AG09319 (cell line): ENCODE measurements at places on chromosomes 2 and 18.

GRCh38 chr2:28624436-28624792 is 127.2 kb upstream of the PPP1CB start:
- no peak for DNase-seq

GRCh38 chr2:52874466-52875106 is 893.0 kb upstream of the CHAC2 start:
- no peak for DNase-seq

DNA sequence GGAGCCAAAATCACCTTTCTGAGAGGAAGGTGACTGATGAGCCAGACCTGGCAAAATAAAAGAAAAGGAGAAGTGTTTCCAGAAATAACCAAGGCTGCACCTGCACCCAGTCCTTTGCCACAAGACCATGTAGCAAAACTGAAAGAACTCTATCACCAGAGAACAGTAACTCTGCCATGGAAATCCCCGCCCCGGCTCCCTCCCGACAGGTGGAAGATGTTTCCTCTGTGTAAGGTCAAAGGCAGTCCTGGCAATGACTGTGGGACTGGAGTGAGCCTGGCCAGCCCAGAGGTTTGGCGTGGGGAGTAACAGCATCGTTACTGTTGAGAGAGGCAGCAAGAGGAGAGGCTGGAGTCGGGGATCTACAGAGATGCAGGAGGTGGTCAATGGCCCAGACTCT is 42.3 kb downstream of the SPRED2 start:
- no peak for DNase-seq

- no peak for DNase-seq
These were observed 132.1 kb downstream of the TCF4 start for GRCh38 chr18:55455938-55456337.

DNA sequence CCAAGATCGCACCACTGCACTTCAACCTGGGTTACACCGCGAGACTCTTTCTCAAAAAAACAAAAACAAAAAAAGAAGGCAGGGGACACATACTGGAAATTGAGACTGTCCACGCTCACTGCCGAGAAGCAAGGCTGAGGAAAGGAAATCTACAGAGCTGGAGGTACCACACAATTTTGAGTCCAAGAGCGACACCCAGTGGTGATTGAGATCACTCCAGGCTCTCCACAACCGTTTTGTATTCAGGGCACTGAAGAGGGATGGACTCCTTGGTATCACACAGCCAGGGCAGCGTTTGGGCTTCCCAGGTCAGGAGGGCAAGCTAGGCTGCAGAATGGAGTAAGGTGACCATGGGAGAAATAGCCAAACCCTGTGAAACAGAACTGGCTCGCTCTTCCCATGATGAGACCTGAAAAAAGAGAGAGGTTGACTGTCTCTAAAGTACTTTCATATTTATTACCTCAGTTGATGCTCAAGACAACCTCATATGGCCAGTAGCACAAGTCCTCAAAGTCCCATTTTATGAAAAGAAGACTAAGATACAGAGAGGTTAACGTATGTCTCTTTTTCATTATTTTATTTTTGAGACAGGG is 74.5 kb upstream of the YPEL5 start:
- DNase-seq: peak; percentile 40

- DNase-seq: no peak
These were observed 251.5 kb upstream of the SALL3 start for GRCh38 chr18:78727877-78728783.

GRCh38 chr2:70779911-70780545 is 10.4 kb downstream of the FIGLA start:
- DNase-seq: no peak

DNA sequence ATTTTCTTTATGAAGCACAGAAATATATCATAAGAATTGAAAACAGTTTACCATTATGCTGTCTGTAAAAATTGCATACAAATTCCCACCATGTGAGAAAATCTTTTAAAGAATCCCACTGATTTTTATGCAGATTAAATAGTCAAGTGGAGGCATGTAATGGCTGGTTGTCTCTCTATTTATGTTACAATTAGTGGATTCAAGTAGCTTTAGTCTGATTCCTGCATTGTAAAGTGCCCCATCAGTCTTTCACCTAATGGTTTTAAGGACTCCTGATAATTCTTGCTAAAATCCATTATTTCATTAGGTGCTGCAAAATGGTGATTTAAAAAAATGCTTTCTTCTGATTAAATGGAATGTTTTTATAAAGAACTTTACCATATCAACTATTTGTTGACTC is 148.4 kb upstream of the MYO3B start:
- DNase-seq: no peak

GRCh38 chr2:55175254-55176093 is 56.6 kb downstream of the CLHC1 start:
- DNase-seq: no peak

DNA sequence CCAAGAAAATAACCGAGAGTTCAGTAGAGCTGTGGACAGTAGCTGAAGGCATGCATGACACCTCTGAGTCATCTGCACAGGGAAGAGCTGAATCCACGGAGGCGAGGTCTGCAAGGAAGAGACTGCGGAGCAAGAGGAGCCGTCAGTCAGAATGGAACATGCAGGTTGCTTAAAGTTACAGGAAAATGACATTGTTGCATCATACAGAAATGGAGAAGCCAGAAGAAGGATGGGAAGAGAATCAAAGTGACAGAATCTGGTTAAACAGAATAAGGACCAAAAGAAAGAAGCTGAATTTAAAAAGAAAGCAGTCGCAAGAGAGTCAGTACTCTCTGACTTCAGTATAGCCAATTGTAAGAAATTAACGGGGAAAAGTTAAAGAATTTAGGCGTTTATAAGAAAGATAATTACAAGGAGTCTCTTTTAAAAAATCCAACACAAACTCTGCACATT is 533.8 kb downstream of the ADCYAP1 start:
- no peak for DNase-seq

GRCh38 chr2:26302846-26303245 is 43.1 kb upstream of the SELENOI start:
- no peak for DNase-seq

- DNase-seq: no peak
These were observed 4.5 kb downstream of the ITM2C start for GRCh38 chr2:230868947-230869913.

- no peak for DNase-seq
These were observed 228.3 kb downstream of the RNF152 start for GRCh38 chr18:61664419-61665084.

DNA sequence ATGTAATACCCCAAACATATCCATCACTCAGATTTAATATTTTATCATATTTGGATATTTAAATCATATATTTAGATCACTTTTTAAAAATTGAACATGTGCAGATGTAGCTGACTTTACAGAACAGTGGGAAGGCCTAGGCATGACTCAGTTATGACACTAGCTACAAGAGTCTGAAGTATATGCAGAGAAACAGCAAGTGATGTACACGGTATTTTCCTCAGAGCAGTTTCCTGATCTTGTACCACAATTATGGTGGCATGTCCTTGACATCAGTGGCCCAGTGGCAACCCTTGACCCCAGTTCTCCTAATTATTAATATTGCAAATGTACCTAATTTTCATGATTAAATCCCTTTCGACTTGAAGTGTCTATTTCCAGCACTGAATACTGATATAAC is 28.2 kb downstream of the CDKL4 start:
- no peak for DNase-seq

DNA sequence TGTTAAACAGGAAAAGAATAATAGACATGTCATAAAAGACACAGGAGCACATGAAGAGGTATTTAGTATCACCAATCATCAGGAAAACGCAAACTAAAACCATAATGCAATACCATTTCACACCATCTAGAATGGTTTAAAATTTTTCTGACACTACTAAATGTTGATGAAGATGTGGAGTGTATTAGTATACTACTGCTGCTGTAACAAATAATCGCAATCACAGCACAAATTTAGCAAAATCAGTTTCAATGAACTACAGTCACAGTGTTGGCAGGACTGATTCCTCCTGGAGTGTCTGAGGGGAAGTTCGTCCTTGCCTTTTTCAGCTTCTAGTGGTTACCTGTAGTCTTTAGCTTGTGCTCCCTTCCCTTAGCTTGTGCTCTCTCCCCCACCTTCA is 24.1 kb downstream of the SMAD2 start:
- DNase-seq: no peak

GRCh38 chr18:73220663-73221062 is 352.9 kb upstream of the NETO1 start:
- no peak for DNase-seq

GRCh38 chr2:176461098-176461808 is 192.0 kb downstream of the MTX2 start:
- no peak for DNase-seq

DNA sequence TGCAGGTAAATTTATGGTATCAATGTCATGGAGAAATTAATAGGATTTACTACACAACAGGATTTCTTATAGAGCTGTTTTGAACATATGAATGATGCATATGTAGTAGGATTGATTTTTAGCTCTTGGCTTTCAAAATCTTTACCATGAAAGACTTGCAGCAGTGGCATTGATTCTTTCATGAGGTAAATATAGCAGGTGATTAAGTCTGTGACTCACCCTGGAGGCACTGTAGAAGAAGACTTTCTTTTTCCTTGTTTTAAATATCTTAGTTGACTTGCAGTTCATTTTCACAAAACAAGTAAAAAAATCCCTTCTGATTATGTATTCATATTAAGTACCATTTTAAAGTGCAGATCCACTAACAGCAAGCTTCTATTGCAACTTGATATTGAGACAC is 463.0 kb downstream of the FBXO15 start:
- no peak for DNase-seq

DNA sequence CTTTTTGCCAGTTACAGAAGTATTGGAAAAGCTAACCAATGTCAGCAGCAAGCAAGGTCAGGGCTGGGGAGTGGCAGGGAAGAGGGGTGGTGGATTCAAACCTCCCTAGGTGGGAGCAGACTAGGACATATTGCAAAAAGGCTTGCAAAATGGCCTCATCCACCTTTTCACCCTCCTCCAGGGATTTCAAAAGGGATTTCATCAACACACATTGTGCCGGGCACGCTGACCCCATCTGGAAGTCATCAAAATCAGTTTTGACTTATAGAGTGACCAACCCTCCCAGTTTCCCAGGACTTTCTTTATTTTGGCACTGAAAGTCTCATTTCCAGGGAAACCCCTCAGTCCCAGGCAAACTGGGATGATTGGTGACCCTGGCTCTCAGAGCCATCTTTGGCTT is 94.7 kb downstream of the BIN1 start:
- peak; percentile 44 for DNase-seq
